ENCODE measurements at places on chromosomes 2 and 18.

GRCh38 chr18:71831039-71831438, 713.1 kb downstream of the CBLN2 start:
- no peak for DNase-seq

DNA sequence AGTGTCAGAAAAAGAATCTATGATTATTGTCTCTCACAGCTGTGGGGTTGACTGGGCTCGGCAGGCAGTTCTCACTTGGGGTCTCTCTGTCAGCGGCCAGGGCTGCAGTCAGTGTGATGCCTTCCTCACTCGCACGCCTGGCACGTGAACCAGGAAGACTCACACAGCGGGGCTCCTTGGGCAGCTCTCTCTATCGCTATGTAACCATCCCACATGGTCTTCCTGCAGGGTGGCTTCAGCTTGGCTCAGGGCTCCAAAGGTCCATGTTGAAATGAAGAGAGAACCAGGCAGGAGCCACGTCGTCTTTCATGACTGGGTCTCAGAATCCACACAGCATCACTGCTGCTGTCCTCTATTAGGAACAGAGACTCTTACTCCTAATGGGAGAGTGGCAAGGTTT, 30.6 kb upstream of the SLC1A4 start:
- no peak for DNase-seq

- peak; percentile 40 for DNase-seq
Measured at GRCh38 chr2:46434851-46435273, 44.5 kb upstream of the TMEM247 start.

DNA sequence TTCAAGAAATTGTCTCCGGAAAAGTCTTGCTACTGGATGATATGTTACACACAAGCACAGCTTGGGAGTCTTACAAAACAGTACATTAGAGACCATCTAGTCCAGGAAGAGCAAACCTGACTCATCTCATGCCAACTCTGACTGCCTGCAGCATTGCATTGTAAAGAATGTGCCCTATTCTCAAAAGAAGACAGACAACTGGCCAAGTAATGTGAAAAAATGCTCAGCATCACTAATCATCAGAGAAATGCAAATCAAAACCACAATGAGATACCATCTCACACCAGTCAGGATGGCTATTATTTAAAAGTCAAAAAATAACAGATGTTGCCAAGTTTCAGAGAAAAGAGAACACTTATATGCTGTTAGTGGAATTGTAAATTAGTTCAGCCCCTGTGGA, 42.7 kb upstream of the GORASP2 start:
- peak; percentile 34 for DNase-seq

GRCh38 chr18:74012954-74013630, 134.5 kb downstream of the FBXO15 start:
- DNase-seq, result no peak

DNA sequence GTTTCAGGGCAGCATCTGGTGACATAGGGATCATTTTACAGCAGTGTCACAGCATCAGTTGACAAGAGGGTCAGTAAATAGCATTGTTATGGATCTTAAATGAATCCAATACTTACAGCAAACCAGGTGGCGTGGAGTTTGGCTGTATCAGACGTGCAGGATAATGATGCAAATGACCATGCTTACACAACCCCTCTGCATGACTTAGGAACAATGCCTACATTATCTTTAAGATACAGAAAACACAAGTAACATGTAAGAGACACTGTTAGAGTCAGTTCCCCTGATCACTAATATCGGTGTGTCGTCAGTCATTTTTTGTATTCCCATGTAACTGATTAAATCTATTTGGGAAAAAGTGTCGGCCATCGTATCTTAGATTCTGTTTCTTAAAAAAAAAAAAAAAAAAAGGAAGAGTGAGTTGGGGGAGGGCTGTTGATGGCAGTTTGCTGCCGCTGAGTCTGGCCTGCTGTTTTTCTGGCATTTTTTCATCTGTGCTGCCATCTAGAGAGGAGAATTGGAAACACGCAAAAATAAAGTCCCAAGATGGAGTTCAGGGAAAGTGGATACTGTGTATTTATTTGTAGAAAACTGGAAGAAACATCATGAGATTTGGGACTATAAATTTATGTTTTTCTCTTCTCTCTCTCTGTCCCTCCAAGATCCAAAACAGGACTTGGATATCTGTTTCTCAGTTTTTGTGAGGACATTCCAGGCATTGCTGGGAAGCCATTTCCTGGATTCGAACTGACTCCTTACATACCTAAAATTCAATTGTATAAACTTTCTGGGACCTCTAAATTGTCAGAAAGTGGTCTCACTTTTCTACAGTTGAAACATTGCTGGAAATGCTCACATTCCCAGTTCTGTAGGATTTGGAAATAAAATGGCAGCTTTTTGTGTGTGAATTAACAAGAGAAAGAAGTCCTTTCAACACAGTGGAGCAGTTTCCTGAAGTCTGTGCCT, 60.3 kb upstream of the AGPS start:
- DNase-seq, result peak; percentile 60

- no peak for DNase-seq
Measured at GRCh38 chr2:196242131-196242620, 70.8 kb upstream of the STK17B start.

DNA sequence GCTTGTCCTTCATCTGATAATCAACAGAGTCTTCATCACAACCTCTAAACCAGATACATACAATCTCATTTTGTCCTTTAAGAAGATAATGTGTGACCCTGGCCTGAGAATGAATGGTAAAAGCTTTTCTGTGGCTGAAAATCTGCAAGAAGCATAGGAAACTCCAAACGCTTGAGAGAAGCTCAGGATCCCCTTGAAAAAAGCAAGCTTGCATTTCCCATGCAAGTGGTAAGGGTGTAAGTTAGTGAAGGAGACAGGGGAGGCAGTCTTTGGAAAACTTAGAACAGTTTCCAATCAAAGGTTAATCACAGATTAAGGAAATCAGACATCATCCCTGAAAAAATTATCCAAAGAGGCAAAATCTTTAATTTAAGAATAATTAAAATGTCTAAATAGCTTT, 413.6 kb upstream of the SALL3 start:
- DNase-seq, result no peak

DNA sequence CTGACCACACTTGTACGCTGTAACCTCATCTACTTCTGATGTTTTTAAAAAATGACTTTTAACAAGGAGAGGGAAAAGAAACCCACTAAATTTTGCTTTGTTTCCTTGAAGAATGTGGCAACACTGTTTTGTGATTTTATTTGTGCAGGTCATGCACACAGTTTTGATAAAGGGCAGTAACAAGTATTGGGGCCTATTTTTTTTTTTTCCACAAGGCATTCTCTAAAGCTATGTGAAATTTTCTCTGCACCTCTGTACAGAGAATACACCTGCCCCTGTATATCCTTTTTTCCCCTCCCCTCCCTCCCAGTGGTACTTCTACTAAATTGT, 2.1 kb downstream of the RHOB start:
- no peak for DNase-seq

DNA sequence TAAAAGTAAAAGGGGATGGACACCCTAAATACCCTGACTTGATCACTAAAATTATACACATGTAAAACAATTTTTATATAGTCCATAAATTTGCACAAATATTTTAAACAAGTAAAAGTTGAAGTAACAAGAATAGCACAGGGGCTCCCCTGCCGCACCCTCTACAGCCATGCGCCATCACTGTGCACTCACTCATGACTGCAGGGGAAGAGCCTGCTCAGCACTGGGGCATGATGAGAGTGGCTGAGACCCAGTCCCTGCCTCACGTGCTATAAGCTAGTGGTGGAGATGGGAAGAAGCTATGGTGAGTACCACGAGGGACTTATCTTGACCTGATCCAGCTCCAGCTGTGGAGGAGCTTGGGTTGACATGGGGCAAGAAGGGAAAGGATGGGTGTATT, 46.9 kb upstream of the MYO1B start:
- DNase-seq, result no peak

GRCh38 chr2:234694244-234695013, 197.5 kb upstream of the ARL4C start:
- DNase-seq, result no peak

DNA sequence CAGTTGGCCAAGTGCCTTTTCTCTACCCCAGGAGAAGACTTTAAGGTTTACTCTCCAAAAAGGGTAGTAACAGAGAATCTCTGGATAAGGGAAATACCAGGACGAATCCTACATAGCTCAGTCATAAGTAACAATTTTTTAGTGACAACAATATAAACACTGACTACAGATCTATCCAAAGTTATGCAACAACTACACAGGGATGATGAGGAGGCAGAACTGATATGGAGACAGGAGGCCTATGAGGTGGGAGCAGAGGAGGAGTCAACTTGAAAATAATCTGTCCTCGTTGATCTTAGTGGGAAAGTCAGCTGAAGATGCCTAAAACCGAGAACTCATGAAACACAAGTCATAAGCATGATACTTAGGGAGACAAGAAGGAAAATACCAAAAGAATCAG, 40.2 kb downstream of the SLC35F5 start:
- no peak for DNase-seq

GRCh38 chr2:235594041-235594440, 100.2 kb downstream of the AGAP1 start:
- DNase-seq, result no peak

GRCh38 chr2:127083819-127084503, 23.0 kb downstream of the BIN1 start:
- peak; percentile 82 for DNase-seq

GRCh38 chr18:77007251-77007650, 125.3 kb downstream of the MBP start:
- no peak for DNase-seq

DNA sequence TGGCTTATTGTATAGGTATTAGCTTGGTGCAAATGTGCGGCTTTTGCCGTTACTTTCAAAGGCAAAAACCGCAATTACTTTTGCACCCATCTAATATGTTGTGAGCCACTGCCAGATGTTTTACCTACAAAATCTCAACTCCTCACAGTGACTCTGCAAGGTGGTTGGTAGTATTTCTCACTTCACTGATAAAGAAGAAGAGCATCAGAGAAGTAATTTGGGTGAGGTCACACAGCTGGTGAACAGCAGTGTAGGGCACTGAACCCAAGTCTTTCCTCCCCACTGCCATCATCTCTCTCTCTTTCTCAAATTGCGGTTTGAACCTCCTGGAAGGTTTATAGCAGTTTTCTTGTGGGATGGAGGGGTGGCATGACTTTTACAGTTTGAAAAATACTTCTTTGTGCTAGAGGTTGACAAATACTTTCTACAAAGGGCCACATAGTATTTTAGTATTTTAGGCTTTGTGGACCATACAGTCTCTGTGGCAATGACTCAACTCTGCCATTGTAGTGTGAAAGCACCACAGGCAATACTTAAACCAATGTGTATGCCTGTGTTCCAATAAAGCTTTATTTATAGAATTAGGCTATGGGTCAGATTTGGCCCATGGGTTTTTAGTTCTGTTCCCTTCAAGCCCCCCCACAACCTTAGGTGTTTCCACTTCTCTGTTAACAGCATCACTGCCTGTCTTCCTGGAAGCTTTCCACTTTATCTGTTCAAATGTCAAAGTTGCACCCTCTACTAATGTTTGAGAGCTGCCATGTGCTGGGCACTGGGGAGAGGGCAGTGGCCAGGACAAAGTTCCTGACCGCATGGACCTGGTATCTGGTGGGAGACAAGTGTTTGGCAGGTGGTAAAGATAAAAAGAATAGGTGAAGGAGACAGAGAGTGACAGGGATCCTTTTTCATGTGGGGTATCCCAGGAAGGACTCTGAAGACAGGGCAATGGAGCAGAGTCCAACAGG, 30.1 kb downstream of the FHOD3 start:
- no peak for DNase-seq

- DNase-seq, result no peak
Measured at GRCh38 chr18:35389095-35389618, 12.0 kb upstream of the ZNF396 start.
